Spleen (tissue), 13 donors: ENCODE measurements at places on chromosomes 11 and 22. TPM values are rescaled to one million over a fixed set of nuclear protein-coding genes. Genes with fewer than 3 reads are reported as not detected.

DNA sequence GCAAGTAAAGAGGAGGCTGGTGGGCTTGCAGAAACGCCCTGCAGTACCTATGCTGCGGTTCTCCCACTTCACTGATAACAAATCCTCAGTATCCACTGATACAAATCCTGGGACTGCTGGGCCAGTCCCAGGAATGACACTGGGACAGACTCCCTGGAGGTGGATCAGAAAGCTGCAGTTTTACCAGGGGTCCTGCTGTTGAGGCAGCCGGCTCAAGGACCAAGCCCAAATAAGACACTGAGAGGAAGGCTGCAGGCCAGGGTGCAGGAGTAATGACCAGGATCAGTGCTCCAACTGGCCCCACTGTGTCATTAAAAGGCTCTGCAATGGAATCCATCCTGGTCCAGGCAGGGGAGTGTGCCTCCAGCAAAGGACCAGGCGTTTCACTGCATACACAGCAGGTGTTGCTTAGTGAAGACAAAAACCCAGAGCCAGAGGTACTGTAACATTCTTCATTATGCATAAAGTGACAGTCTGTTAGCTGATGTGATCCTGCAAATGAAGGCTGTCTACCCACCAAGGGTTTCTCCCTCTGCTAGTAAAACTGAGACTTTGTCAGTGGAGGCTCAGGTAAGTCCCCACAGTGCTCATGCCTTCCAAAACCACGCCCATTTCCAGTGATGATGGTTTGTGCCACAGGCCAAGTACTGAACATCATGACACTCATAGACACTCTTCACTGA, 1.4 kb upstream of the C22orf39 start:
- DNase-seq: no peak
- peaks cover 22% of the 10 kb centered on the region for H3K36me3 ChIP-seq
- H3K4me1 ChIP-seq: peaks cover 41% of the 10 kb centered on the region

GRCh38 chr11:130064596-130064995, 5.1 kb upstream of the APLP2 start:
- no peaks in the 10 kb centered on the region for H3K27me3 ChIP-seq
- H3K27ac ChIP-seq: no peak overlapping the region
- no peaks in the 10 kb centered on the region for H3K36me3 ChIP-seq
- peaks cover 9% of the 10 kb centered on the region for H3K4me1 ChIP-seq

- H3K27ac ChIP-seq: no peak overlapping the region
- peaks cover 35% of the 10 kb centered on the region for H3K4me1 ChIP-seq
- no peaks in the 10 kb centered on the region for H3K27me3 ChIP-seq
These were observed 1.3 kb upstream of the ZNF70 start for GRCh38 chr22:23752090-23752691.

DNA sequence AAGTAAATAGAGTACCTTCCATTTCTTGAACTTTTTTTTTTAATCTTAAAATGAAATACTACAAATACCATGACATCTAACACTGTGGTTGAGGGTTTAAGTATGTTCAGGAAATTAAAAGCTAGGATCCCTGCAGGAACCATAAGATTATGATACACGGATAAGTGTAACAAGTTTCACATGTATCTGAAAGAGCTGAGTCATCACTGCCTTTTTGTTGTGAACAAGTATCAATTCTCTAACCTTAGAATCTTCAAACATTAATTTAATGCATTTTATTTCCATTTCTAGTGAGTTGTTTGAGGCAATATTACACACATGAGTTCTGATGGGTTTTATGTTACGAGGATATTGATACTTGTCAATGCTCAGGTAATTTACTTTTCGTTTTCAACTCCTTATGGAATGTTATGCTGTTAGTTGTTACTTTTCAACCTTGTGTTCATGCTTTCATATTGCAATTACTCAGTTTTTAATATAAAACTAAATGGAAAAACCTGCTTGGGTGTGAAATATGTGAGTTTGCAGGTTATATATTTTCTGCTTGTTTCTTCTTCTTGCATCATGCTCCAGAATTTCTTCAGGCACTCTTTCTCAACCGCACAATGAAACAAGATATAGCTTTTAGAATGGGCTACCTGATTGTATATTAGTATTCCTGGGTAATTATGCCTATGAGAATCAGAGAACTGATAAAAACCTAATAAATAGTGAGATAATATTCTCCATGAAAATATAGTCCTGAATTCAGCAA, 361.3 kb upstream of the MTNR1B start:
- H3K27ac ChIP-seq: no peak overlapping the region
- H3K4me1 ChIP-seq: no peaks in the 10 kb centered on the region
- no peak overlapping the region for H3K4me3 ChIP-seq
- no peaks in the 10 kb centered on the region for H3K36me3 ChIP-seq

GRCh38 chr22:32539631-32540421, 65.2 kb downstream of the FBXO7 start:
- H3K27me3 ChIP-seq: no peaks in the 10 kb centered on the region
- H3K36me3 ChIP-seq: no peaks in the 10 kb centered on the region
- no peaks in the 10 kb centered on the region for H3K4me1 ChIP-seq
- DNase-seq: no peak
- peak overlapping the region; percentile 35 for H3K27ac ChIP-seq

DNA sequence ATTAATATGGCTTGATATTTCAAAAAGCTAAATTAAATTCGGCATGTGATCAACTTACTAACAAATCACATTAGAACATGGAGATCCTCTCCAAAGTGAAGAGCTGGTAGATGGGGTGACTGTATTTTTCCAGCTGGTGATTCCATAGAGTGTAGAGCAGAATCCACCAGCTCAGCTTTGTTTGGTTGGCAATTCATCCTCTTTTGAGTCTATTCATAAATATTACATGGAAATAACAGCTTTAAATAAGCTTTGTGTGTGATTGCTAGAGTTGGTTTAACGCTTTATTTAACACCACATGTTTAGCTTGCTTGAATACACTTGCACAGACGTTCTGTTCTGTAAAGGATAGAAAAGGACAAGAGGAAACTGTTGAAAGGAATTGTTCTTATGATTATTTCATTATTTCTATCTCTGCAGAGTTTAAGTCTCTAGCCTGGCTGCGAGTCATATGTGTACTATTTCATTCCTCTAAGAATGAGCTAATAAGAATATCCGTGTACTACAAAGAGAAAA, 738.3 kb upstream of the KIRREL3 start:
- no peaks in the 10 kb centered on the region for H3K36me3 ChIP-seq
- no peak overlapping the region for H3K4me3 ChIP-seq
- no peak overlapping the region for H3K27ac ChIP-seq
- no peak for DNase-seq
- H3K4me1 ChIP-seq: no peaks in the 10 kb centered on the region

DNA sequence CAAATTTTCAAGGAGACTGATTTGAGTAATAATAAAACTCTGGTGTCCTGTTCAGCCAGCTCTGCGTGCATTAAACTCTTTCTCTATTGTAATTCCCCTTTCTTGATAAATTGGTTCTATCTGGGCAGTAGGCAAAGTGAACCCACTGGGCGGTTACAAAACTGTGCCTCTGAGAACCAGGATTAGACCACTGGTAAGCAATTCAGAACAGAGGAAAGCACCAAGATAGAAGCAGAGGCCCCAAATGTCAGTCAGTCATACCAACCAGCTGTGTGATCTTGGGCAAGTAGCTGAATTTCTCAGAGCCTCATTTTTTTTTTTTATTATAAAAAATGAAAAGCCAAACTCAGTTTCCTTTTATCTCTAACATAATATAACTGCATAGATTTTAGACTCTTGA, 54.9 kb downstream of the TRIM44 start:
- no peaks in the 10 kb centered on the region for H3K36me3 ChIP-seq
- no peak for DNase-seq
- no peaks in the 10 kb centered on the region for H3K27me3 ChIP-seq
- no peak overlapping the region for H3K27ac ChIP-seq
- H3K4me1 ChIP-seq: peaks cover 13% of the 10 kb centered on the region
- no peak overlapping the region for H3K4me3 ChIP-seq

GRCh38 chr22:29393019-29393608, 4.7 kb upstream of the AP1B1 start:
- H3K36me3 ChIP-seq: no peaks in the 10 kb centered on the region
- H3K4me1 ChIP-seq: peaks cover 37% of the 10 kb centered on the region
- no peak overlapping the region for H3K27ac ChIP-seq
- no peaks in the 10 kb centered on the region for H3K27me3 ChIP-seq
- H3K4me3 ChIP-seq: no peak overlapping the region

GRCh38 chr11:15933886-15934625, 422.3 kb downstream of the SOX6 start:
- DNase-seq: no peak
- H3K4me1 ChIP-seq: no peaks in the 10 kb centered on the region
- H3K27ac ChIP-seq: no peak overlapping the region
- H3K27me3 ChIP-seq: no peaks in the 10 kb centered on the region
- no peaks in the 10 kb centered on the region for H3K36me3 ChIP-seq

DNA sequence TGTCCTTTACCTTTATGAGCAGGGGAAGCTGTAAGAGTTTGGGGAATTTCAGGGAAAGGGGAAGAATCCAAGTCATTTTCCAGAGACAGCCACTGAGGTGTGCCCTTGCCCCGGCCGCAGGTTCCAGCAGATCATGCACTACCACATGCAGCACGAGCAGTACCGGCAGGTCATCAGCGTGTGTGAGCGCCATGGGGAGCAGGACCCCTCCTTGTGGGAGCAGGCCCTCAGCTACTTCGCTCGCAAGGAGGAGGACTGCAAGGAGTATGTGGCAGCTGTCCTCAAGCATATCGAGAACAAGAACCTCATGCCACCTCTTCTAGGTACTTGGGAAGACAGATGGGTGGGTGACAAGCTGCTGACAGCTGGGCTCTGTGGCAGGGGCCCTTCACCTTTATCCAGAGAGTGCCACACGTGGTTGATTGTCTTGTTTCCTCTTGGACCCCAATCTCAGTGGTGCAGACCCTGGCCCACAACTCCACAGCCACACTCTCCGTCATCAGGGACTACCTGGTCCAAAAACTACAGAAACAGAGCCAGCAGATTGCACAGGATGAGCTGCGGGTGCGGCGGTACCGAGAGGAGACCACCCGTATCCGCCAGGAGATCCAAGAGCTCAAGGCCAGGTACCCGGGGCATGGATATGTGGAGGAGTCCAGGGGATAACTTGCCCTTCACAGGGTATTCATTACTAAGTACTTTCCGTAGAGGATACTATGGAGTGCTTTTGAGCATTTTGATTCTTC, 5.8 kb upstream of the HMBS start:
- peak; percentile 35 for DNase-seq
- no peak overlapping the region for H3K4me3 ChIP-seq
- peaks cover 88% of the 10 kb centered on the region for H3K36me3 ChIP-seq
- no peaks in the 10 kb centered on the region for H3K27me3 ChIP-seq
- H3K4me1 ChIP-seq: peaks cover 3% of the 10 kb centered on the region
- H3K27ac ChIP-seq: no peak overlapping the region

DNA sequence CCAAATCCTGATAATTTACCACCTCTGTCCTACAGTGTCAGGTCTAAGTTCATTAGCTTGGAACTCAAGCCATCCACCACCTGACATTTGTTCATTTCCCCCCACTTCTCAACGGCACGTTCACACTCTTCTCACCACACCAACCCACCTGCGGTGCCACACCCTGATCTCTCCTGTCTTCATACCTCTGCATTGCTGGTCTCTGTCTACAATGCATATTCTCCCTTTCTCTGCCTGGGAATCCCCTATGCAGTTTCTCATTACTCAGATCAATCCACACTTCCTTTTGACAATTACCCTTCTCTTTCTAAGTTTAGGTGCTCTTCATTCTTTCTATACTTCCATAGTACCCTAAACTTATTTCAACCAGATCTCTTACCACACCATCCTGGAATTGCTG, 20.4 kb upstream of the EMSY start:
- H3K27me3 ChIP-seq: no peaks in the 10 kb centered on the region
- no peaks in the 10 kb centered on the region for H3K36me3 ChIP-seq
- no peak overlapping the region for H3K27ac ChIP-seq
- H3K4me3 ChIP-seq: no peak overlapping the region
- no peak for DNase-seq

GRCh38 chr11:23112390-23112789, 252.1 kb upstream of the CCDC179 start:
- no peaks in the 10 kb centered on the region for H3K4me1 ChIP-seq
- H3K36me3 ChIP-seq: no peaks in the 10 kb centered on the region
- H3K27me3 ChIP-seq: no peaks in the 10 kb centered on the region
- DNase-seq: no peak

DNA sequence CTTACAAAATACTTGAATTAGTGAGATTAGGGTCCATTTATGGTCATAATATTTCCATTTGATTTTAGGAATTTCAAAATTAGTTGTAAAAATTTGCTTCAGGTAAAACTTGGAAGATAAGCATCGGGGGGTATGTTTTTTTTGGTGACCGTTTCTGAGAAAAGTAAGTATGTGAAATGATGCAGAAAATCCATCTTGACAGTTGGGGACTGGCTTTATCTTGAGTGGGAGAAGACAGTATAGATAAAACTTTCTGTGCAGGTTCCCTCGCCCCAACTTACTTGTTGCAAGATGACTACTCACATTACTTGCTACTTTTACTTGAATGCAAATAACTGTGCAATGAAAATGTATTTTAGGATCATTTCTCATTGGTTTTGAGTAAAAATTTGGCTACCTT, 49.5 kb downstream of the DNAJC24 start:
- no peak overlapping the region for H3K27ac ChIP-seq
- no peaks in the 10 kb centered on the region for H3K27me3 ChIP-seq
- H3K4me3 ChIP-seq: no peak overlapping the region
- H3K36me3 ChIP-seq: peaks cover 14% of the 10 kb centered on the region
- no peaks in the 10 kb centered on the region for H3K4me1 ChIP-seq

- no peaks in the 10 kb centered on the region for H3K36me3 ChIP-seq
- H3K4me1 ChIP-seq: no peaks in the 10 kb centered on the region
- DNase-seq: no peak
- H3K4me3 ChIP-seq: no peak overlapping the region
- H3K27me3 ChIP-seq: no peaks in the 10 kb centered on the region
These were observed 85.6 kb downstream of the CADM1 start for GRCh38 chr11:115418626-115419025.

GRCh38 chr11:123487157-123487744, 57.2 kb downstream of the GRAMD1B start:
- no peak overlapping the region for H3K27ac ChIP-seq
- no peaks in the 10 kb centered on the region for H3K4me1 ChIP-seq
- H3K36me3 ChIP-seq: no peaks in the 10 kb centered on the region
- DNase-seq: no peak
- no peak overlapping the region for H3K4me3 ChIP-seq

DNA sequence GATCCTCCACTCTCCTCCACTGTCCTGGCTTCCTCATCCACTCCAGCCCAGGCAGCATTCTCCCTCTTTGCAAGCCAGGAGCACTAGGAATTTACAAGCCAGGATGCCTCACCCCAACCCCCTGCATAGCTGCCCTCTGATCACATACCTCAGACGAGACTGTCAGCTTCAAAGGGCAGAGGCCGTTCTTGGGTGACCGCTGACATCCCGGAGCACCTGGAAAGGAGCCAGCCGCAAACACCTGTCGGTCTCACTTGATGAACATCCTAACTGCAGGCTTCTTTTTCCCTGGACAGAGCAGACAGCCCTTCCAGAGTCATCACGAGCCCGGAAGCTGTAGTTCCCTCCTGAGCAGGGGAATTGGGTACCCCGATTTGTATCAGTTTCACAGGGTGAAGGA, 451.3 kb upstream of the B3GAT1 start:
- DNase-seq: no peak
- H3K27me3 ChIP-seq: no peaks in the 10 kb centered on the region
- no peak overlapping the region for H3K27ac ChIP-seq
- H3K36me3 ChIP-seq: no peaks in the 10 kb centered on the region
- no peak overlapping the region for H3K4me3 ChIP-seq

The UPB1 gene
- 3.9 TPM for total RNA-seq

The LGR4 gene
- total RNA-seq: 34.4 TPM

The CHRM4 gene
- 8.5 TPM for total RNA-seq
